ENCODE measurements at places on chromosomes 4 and X. TPM values are rescaled to one million over a fixed set of nuclear protein-coding genes. Genes with fewer than 3 reads are reported as not detected.

The F9 gene
- not detected for total RNA-seq

DNA sequence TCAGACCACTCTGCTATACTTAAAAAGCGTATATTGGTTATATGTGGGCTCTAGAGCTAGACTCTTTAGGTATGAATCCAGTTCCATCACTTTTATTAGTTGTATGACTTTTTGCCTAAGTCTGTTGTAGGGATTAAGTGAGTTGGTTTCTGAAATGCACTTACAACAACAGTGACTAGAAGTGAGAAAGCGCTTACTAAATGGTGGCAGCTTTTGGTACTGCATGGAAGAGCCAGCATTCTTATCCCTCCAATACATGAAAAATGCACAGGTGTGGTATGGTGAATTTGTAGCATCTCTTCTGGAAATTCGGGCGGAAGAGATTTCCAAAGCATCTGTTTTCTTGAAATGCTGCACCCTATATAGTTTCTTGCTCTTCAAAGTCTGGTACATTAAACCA lies 117.1 kb downstream of the SPANXA1 start:
- H3K27ac ChIP-seq = no peak overlapping the region
- H3K27me3 ChIP-seq = no peaks in the 10 kb centered on the region
- DNase-seq = no peak
- no peaks in the 10 kb centered on the region for H3K4me1 ChIP-seq
- H3K36me3 ChIP-seq = no peaks in the 10 kb centered on the region

- DNase-seq = no peak
- H3K27me3 ChIP-seq = no peaks in the 10 kb centered on the region
- H3K4me3 ChIP-seq = no peak overlapping the region
- H3K36me3 ChIP-seq = peaks cover 50% of the 10 kb centered on the region
Observed at GRCh38 chrX:150703695-150703974, 10.4 kb downstream of the MTMR1 start.

GRCh38 chrX:45986971-45987370 lies 558.2 kb downstream of the ZNF674 start:
- no peak for DNase-seq
- no peaks in the 10 kb centered on the region for H3K4me1 ChIP-seq
- no peaks in the 10 kb centered on the region for H3K36me3 ChIP-seq
- H3K4me3 ChIP-seq = no peak overlapping the region
- no peaks in the 10 kb centered on the region for H3K27me3 ChIP-seq
- no peak overlapping the region for H3K27ac ChIP-seq

GRCh38 chr4:139625482-139625881 lies 40.1 kb upstream of the MGST2 start:
- H3K36me3 ChIP-seq = no peaks in the 10 kb centered on the region
- H3K27ac ChIP-seq = no peak overlapping the region
- H3K4me3 ChIP-seq = no peak overlapping the region
- H3K4me1 ChIP-seq = no peaks in the 10 kb centered on the region
- no peaks in the 10 kb centered on the region for H3K27me3 ChIP-seq
- DNase-seq = no peak

GRCh38 chr4:104424989-104425388 lies 69.7 kb downstream of the CXXC4 start:
- no peaks in the 10 kb centered on the region for H3K27me3 ChIP-seq
- no peaks in the 10 kb centered on the region for H3K4me1 ChIP-seq
- no peak overlapping the region for H3K4me3 ChIP-seq
- H3K36me3 ChIP-seq = no peaks in the 10 kb centered on the region
- no peak overlapping the region for H3K27ac ChIP-seq
- DNase-seq = no peak

DNA sequence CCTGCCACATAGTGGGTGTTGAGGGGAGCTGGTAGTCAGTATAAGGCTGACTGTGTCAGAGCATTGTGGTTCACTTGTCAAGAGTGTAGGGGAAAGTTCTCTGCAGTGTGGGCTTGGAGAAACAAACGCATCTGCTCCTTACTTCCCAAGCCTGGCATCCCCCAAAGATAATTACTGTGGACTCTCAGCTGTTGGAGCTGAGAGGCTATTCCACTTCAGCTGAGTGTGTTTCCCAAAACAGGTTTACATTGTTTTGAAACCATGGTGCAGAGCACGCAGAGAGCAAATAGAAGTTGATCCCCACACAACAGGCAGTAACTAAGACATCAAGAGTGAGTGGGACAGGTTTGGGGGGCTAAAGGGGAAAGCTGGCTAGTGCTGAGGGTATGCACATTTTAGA lies 181.0 kb upstream of the EOLA2 start:
- H3K27me3 ChIP-seq = no peaks in the 10 kb centered on the region
- no peaks in the 10 kb centered on the region for H3K36me3 ChIP-seq
- no peak overlapping the region for H3K27ac ChIP-seq
- H3K4me1 ChIP-seq = no peaks in the 10 kb centered on the region
- H3K4me3 ChIP-seq = no peak overlapping the region
- no peak for DNase-seq

GRCh38 chr4:178838776-178839175 lies 1396.5 kb upstream of the AGA start:
- H3K27me3 ChIP-seq = no peaks in the 10 kb centered on the region
- no peaks in the 10 kb centered on the region for H3K4me1 ChIP-seq
- no peak for DNase-seq
- no peak overlapping the region for H3K27ac ChIP-seq
- H3K36me3 ChIP-seq = no peaks in the 10 kb centered on the region

GRCh38 chr4:155011163-155011780 lies 197.2 kb upstream of the NPY2R start:
- H3K4me1 ChIP-seq = no peaks in the 10 kb centered on the region
- H3K36me3 ChIP-seq = no peaks in the 10 kb centered on the region
- H3K27me3 ChIP-seq = no peaks in the 10 kb centered on the region
- no peak overlapping the region for H3K27ac ChIP-seq
- no peak overlapping the region for H3K4me3 ChIP-seq
- no peak for DNase-seq

DNA sequence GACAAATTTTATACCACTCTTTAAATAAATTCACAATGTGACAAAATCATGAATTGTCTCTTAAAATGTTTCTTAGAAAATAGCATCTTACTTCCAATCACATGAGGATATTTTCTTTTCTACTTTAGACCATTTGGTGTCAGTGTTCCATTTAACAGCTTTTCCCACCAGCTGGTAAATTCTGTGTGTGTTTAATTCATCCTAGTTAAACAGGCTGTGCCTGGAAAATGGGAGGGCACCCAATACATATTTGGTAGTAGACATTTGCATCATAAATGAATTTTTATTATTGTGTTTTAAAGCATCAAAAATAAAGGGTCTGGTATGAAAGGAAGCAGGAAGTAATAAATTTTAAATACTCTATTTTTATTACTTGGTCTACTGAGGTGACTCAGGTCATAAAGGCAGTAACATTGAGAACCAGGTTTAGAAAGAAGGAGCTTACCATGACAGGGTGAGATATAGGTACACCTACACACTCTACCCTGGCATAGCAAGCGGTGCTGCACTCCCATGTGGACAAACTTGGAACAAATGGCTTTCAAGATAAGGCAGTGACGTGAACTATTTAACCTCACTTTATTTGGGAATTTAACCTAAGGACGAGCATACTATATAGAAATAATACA lies 344.5 kb downstream of the BMPR1B start:
- no peaks in the 10 kb centered on the region for H3K36me3 ChIP-seq
- H3K27me3 ChIP-seq = no peaks in the 10 kb centered on the region
- H3K4me3 ChIP-seq = no peak overlapping the region
- no peaks in the 10 kb centered on the region for H3K4me1 ChIP-seq
- no peak overlapping the region for H3K27ac ChIP-seq

DNA sequence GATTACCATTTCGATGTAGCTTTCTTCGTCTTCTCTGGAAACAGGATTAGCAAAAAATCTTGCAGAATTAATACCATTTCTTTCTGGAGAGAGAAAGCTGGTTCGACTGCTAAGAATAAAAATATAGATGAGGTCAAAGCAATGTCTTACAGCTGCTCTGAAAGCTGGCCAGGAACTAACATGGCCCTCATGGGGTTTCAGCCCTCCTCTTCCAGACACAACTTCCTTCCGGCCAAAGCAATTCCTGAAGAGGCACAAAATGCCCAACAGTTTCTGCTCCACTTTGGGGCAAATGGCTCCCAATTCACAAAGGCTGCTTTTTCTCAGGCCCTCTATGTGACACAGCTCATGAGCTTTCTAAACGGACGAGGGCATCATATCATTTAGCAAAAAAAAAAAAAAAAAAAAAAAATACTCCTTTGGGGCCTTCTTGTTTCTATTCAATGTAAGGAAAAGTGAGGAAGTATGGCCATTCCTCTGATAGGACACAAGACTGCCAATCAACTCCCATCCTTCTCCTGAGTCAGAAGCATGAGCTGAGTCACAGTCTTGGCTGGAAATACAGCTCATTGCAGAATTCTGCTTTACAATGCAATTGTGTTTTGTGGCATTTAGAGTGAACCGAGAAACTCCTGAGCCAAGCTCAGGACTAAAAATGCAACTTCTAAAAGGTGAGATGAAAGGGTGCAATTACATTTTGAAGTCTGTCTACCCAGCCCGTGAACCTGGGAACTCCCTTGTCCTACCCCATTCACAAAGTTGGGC lies 42.7 kb upstream of the CTAG2 start:
- H3K27me3 ChIP-seq = no peaks in the 10 kb centered on the region
- no peak overlapping the region for H3K4me3 ChIP-seq
- DNase-seq = no peak
- H3K4me1 ChIP-seq = peaks cover 9% of the 10 kb centered on the region
- H3K27ac ChIP-seq = no peak overlapping the region

DNA sequence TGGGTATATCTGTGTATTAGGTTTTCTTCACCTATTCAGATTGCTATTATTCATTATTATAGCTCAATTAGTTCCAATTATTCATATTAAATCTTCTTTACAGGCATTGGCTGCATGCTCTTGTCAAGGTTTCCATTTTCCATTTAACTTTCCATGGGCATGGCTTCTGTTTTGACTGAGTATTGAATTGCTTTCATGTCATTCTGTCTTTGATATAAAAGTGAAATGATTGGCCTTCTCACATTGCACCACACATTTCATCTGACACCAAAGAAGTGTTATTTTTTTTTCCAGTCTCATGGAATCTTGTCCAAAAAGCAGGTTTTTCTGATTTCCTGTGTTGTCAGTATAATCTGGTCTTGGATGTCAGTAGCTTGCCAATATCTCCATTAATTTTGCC lies 1244.3 kb downstream of the RAPGEF2 start:
- no peaks in the 10 kb centered on the region for H3K4me1 ChIP-seq
- DNase-seq = no peak
- H3K27me3 ChIP-seq = no peaks in the 10 kb centered on the region
- H3K36me3 ChIP-seq = no peaks in the 10 kb centered on the region

Measured in B cell (primary cell).